ENCODE measurements at places on chromosomes 3 and 15. TPM values are rescaled to one million over a fixed set of nuclear protein-coding genes. Genes with fewer than 3 reads are reported as not detected.

Gene IQCB1
- 6.1 TPM for total RNA-seq

Gene CHRM5
- under 0.01 TPM for total RNA-seq

Gene EXD1
- not detected for total RNA-seq

Gene CAMP
- total RNA-seq, result not detected

Gene GP5
- total RNA-seq, result 0.17 TPM

Gene IGSF10
- total RNA-seq, result 1.3 TPM

Gene DUOXA2
- total RNA-seq, result not detected

Gene OR4F15
- under 0.01 TPM for total RNA-seq

Gene TRIM59
- total RNA-seq, result 46.5 TPM

Gene GUCA1C
- total RNA-seq, result not detected

Gene ISLR2
- total RNA-seq, result not detected

Gene FGF7
- total RNA-seq, result 278 TPM

Gene WDR93
- total RNA-seq, result not detected

Gene IDH2
- 48.8 TPM for total RNA-seq

Gene SLC6A11
- not detected for total RNA-seq

Gene ADGRG7
- total RNA-seq, result not detected

Gene UMPS
- total RNA-seq, result 34.2 TPM

Gene CPLX3
- not detected for total RNA-seq

Gene TLR9
- total RNA-seq, result under 0.01 TPM

Gene STAC
- total RNA-seq, result 2.5 TPM

Gene ISLR
- 202 TPM for total RNA-seq

Gene ARRDC4
- total RNA-seq, result 9.2 TPM

Gene RLBP1
- total RNA-seq, result not detected

Gene TMEM212
- total RNA-seq, result not detected

Gene SNX33
- 37.2 TPM for total RNA-seq

Gene IGSF11
- total RNA-seq, result 0.44 TPM

Gene CHDH
- 0.99 TPM for total RNA-seq

Gene CCR3
- 0.33 TPM for total RNA-seq

Gene LHFPL4
- under 0.01 TPM for total RNA-seq

Gene ZNF385D
- total RNA-seq, result 0.66 TPM

Gene C3orf22
- not detected for total RNA-seq

Gene FOXL2NB
- not detected for total RNA-seq

Gene LRRC58
- total RNA-seq, result 25.3 TPM

Gene PAK6
- under 0.01 TPM for total RNA-seq

Gene GOLGA8H
- total RNA-seq, result 0.44 TPM

Gene LSAMP
- total RNA-seq, result 12.2 TPM

Gene SPRED1
- 50.5 TPM for total RNA-seq

Gene C2CD4B
- not detected for total RNA-seq

Gene RPUSD2
- 12.6 TPM for total RNA-seq

Gene BFSP2
- not detected for total RNA-seq

Gene CLRN1
- total RNA-seq, result not detected

Gene CCR1
- 7.6 TPM for total RNA-seq

Gene SERPINI2
- not detected for total RNA-seq

Gene MKRN3
- 3.0 TPM for total RNA-seq

Gene CHAC1
- total RNA-seq, result 16.9 TPM

Gene TMCO5A
- not detected for total RNA-seq

All from smooth muscle cell of trachea (primary cell).